ENCODE measurements at places on chromosomes 3 and 15.

GRCh38 chr3:173399044-173399443 is 1.5 kb downstream of the NLGN1 start:
- DNase-seq: no peak

GRCh38 chr15:75067123-75067830 is 43.9 kb downstream of the PPCDC start:
- peak; percentile 32 for DNase-seq

- no peak for DNase-seq
These were observed 2.5 kb upstream of the HHLA2 start for GRCh38 chr3:108293858-108294257.

GRCh38 chr3:99172736-99173657 is 271.5 kb upstream of the DCBLD2 start:
- DNase-seq: no peak

DNA sequence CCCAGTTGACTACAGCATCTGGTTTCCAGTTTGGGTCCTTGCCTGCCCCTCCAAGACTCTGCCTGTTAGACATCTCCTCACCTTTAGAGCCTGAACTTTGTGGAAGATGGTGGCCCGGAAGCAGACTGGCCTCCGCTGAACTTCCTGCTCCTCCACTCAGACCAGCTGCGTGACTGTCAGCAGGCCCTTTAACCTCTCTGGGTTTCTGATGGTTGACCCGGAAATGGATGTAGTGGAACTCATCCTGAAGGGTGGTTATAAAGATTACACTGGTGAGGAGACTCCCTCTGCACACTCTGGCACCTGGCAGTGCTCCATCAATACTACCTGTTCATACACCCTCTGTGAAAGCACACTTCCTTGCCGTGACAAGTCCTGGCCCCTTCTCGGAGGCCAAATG is 151.9 kb upstream of the TLE3 start:
- DNase-seq: no peak

- no peak for DNase-seq
These were observed 22.4 kb upstream of the SMAD6 start for GRCh38 chr15:66679657-66680108.

GRCh38 chr3:150218236-150218635 is 189.9 kb upstream of the TSC22D2 start:
- DNase-seq: no peak

- no peak for DNase-seq
These were observed 87.0 kb downstream of the RAB11A start for GRCh38 chr15:65956307-65956706.

- no peak for DNase-seq
These were observed 47.0 kb upstream of the ACKR4 start for GRCh38 chr3:132549890-132550578.

- no peak for DNase-seq
These were observed 43.9 kb downstream of the NR2C2 start for GRCh38 chr3:14991151-14991742.

DNA sequence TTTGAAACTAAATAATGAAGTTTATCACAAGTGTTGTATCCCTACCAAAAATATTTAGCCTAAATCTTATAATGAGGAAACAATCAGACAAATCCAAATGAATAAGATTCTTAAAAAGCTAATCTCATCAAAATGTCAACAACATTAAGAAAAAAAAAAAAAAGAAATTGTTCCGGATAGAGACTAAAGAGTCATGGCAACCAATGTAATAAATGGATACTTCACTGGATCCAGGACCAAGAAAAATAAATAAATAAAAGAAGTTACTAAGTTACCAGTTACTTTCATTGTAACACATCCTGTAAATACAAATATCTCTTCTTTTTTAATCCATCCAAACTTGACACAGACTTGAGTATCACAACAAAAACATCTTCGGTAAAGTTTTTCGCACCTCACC is 607 bp downstream of the MRPL47 start:
- DNase-seq: no peak

GRCh38 chr3:13577181-13578121 is 28.5 kb downstream of the FBLN2 start:
- DNase-seq: no peak

- no peak for DNase-seq
These were observed 101.9 kb upstream of the GALNT15 start for GRCh38 chr3:16072420-16073110.

DNA sequence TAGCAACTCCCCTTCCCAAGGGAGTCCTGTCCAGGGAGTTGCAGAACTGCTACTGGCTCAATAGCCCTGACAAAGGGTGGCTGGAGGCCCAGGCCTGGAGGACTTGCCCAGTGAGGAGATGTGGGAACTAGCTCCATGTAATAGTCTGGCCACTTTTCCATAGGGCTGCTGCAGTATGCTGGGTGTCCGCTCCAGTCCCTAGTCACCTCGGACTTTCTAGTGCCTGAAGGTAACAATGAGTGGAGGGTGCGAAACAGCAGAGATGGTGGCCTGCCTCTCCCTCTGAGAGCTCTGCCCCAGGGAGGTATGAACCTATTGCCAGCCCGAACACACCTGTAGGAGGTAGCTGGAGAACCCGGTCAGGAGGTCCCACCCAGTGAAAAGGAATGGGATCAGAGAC is 42.0 kb upstream of the GCSAM start:
- DNase-seq: no peak

- no peak for DNase-seq
These were observed 75.7 kb downstream of the GAP43 start for GRCh38 chr3:115698851-115699591.

DNA sequence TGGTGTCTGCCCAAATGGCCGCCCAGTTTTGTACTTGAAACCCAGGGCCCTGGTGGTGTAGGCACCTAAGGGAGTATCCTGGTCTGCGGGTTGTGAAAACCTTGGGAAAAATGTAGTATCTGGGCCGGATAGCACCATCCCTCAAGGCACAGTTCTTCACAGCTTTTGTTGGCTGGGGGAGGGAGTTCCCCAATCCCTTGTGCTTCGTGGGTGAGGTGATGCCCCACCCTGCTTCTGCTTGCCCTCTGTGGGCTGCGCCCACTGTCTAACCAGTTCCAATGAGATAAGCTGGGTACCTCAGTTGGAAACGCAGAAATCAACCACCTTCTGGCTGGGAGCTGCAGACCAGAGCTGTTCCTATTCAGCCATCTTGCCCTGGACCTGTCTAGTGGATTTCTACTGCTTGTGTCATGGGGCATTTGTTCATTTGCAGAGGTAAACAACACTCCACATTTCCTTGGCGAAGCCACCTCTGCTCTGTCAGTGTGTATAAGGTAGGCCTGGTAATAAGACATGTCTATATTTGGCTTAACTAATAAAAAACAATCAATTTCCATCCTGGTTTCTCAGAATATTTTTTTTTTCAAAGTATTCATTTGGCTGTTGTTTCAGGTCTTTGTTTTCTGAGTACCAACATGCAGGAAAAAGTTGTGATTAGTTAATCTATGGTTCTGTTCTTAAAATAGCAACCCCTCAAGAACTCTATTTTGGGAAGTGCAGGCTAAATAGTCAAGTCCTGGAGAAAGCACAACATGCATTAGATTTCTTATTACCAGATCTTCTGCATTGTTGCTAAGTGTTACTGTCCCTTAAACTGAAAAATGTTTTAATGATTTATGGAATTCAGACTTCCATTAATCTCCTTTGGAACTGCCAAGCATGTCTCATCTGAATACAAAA is 304.3 kb downstream of the ZIC1 start:
- no peak for DNase-seq

DNA sequence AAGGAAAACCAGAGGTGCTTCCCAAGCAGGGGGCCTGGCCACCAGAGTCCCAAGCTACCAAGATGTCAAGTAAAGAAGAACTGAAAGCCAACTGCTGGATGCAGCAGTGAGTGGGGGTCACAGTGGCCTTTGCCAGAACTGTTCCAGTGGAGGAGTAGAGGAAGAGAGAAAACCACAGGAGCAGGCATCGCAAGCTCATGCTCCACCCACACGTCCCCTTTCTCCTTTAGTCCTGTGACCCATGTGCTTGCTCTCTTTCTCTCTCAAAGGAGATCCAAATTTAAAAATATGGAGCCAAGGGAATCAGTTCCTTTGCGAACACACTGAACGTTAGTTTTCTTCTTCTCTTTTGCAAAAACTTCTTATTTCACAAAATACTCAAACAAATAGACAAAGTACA is 12.4 kb upstream of the ABHD2 start:
- DNase-seq: no peak

DNA sequence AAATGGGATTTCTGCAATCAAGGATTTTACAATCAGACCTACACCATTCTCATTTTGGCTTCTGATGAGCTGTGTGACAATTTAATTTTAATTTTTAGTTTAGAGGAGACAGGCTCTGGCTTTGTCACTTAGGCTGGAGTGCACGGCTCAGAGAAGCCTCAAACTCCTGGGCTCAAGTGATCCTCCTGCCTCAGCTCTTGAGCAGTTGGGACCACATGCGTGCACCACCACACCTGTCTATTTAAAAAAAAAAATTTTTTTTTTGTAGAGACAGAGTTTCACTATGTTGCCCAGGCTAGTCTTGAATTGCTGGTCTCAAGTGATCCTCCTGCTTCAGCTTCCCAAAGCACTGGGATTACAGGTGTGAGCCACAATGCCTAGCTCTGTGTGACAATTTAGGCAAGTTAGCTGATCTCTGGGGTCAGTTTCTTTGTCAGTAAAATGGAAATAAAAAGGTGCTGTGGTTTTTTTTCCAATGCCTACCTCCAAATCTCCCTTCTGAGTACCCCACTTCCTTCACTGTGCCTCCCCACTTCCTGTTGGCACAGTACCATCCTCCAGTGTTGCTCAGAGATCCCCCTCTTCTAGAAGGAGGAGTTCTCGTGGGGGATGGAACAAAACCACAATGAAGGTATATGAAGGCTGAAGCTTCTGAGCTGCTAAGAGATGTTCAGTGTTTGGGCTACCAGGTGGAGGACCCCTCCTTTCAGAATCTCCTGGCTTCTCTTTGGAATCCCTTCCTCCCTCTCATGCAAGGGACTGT is 54.1 kb upstream of the GSK3B start:
- no peak for DNase-seq

DNA sequence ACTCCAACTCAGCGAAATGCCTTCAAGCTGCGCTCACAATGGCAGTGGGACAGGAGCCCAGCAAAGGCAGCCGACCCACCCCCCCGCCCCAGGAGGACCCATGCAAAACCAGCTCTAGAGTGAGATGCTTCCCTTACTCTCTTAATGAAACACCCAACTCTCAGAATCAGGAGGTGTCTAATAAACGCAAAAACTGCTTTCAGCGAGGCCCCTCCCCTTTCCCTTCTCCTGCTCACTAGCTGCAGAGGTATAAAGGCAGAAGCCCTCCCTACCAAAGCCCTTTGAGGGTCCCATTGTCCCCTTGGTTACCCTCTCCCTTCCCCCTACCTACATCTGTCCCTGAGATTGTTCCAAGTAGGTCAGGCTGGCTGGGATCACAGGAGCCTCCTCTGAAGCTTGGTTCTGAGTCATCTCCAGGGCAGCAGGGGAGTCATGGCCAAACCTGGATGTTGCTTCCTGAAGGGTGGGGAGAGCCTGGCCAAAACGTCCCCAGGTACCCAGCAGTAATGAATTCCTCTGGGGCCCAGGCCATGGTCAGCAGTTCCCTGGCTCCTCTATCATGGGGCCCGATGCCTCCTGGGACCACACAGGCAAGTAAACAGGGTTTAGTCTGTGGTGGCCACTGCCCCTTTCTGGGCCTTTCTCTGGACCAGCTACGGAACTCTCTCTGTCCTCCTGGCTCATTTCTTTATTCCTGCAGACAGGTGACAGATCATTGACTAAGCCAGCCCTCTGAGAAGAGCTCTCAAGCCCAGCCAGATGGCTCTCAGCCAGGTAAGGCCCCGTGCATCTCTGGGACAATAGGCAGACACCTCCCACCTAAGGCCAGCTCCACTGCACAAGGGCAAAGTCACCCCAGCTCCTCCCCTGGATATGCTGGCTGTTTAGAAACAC is 8.6 kb downstream of the KLHL25 start:
- DNase-seq: no peak

DNA sequence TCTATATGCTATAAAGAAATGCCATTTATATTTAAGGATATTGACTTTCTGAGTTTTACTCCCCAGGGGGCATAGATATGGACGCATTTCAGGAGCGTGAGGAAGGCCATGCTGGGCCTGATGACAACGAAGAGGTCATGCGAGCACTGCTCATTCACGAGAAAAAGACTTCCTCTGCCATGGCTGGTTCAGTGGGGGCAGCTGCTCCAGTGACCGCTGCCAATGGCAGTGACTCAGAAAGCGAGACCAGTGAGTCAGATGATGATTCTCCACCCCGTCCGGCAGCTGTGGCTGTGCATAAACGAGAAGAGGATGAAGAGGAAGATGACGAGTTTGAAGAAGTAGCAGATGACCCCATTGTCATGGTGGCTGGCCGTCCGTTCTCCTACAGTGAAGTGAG is 38.4 kb downstream of the GTF2E1 start:
- no peak for DNase-seq

DNA sequence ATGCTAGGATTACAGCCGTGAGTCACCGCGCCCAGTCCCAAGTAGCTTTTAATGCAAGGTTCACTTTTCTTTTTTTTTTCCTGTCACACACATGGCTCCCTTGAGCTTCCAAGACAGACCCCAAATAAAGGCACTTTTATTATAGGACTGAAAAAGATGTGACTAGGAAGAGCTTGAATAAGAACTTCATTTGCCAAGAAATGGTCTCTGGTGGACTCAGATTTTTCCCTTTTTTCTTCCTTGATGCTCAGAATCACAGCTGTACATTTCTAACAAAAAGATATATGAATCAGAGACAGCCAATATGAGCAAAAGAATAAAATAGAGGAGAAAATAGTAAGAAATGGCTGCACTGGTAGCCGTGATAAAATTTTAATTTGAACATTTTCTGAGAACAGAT is 337.2 kb downstream of the MAGI1 start:
- DNase-seq: no peak

DNA sequence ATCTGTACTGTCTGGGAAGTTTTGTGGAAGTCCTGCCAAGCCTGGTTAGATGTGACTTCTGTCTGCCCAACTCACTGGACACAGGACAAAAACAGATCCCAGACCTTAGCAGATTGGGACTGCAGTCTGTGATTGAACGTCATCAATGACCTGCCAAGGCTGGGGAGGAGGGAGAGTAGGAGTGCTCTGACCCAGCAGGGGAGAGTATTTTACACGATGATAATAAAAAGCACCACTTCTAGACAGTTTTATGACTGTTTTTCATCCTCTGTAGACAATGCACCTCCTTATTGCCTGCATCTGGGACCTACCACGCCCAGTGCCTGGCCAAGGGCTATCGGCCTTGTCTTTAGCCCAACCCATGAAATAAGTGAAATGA is 102.3 kb upstream of the NR2E3 start:
- no peak for DNase-seq

DNA sequence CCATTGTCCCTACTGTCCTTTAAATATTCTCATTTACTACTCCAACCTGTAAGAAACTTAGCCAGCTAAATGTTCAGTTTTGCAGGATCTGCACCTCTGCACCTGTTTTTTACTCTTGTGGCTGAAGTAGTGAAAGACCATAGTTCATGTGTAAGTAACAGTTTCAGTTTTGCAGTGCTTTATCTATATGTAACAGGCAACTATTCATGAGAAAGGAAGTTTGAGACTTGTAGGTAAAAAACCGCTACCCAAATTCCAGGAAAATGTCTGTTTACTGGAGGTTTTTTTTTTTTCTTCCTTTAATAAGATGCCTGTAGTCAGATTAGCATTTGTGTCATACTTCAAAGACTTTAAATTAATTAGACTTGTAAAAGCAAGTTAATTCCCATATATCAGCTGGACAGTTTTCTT is 25.4 kb upstream of the MBNL1 start:
- no peak for DNase-seq

GRCh38 chr3:16828815-16829214 is 55.9 kb upstream of the PLCL2 start:
- DNase-seq: peak; percentile 19

All from activated T-cell treated with anti-CD3 and anti-CD28 coated beads for 24 hours (primary cell).